ENCODE measurements at places on chromosomes 6 and 20. TPM values are rescaled to one million over a fixed set of nuclear protein-coding genes. Genes with fewer than 3 reads are reported as not detected.

Gene WFDC5
- not detected for total RNA-seq

Gene PLA2G7
- 0.41 TPM for total RNA-seq

Gene HLA-DQB2
- total RNA-seq, result not detected

Gene TASP1
- 8.9 TPM for total RNA-seq

Gene JAG1
- total RNA-seq, result 21.2 TPM

Gene UNC5CL
- 0.36 TPM for total RNA-seq

Measured in Panc1 (cell line).